ENCODE measurements at places on chromosomes 3 and 15.

- DNase-seq: no peak
Measured at GRCh38 chr15:52181938-52182780, 9.0 kb downstream of the GNB5 start.

GRCh38 chr15:37394402-37395099 is 294.2 kb upstream of the MEIS2 start:
- no peak for DNase-seq

- DNase-seq: no peak
Measured at GRCh38 chr3:13121553-13122001, 48.3 kb upstream of the IQSEC1 start.

DNA sequence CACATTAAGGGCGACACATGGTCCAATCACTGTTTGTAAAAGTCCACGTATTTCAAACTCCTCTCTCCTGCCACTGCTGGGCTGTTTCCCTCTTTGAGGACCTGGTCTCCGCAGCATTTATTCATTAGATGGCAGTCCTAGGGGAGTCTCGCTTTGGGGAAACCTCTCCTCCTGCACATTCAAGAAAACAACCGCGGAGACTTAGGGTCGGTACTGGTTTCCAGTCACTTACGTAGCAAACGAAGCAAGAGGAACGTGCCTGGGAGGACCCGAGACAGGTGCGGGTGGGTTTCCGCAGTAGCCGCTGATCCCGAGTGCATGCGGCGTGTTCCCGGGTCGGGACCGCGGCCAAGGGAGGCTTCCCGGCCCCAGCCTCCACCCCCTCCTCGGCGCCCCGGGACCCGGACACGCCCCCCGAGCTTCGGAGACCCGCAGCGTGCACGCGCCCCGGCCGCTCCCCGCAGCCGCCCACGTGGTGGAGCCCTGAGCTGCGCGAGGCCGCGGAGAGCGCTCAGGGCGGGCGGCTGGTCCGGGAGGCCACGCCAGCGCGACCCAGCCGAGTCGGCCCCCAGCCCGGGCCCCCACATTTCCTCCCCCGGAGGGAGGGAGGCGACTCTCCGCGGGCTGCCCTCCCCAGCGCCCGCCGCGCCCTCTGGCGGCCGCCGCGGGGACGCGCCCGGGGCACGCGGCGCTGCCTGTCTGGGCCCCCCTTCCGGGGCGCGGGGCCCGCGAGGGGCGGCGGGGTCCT is 1.1 kb upstream of the IGF1R start:
- DNase-seq: peak; percentile 60

GRCh38 chr15:90844696-90845095 is 23.7 kb upstream of the FURIN start:
- DNase-seq: no peak

DNA sequence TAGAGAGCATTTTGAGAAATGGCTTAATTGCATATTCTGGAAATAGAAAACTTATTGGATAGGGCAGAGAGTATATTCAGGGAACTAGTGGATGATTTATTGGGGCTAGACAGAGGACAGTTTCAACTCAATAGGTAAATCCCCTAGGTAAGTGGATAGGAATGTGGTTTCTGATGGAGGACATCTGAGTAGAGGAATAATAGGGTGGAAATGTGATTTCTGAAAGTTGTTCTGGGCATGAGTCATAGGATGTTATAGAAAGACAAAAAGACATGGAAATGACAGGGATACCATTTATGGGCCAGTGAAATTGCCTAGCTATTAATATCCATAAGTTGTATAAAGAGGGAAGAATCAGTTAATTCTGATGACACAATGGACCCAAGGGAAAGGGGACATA is 563.3 kb upstream of the GOLIM4 start:
- no peak for DNase-seq

DNA sequence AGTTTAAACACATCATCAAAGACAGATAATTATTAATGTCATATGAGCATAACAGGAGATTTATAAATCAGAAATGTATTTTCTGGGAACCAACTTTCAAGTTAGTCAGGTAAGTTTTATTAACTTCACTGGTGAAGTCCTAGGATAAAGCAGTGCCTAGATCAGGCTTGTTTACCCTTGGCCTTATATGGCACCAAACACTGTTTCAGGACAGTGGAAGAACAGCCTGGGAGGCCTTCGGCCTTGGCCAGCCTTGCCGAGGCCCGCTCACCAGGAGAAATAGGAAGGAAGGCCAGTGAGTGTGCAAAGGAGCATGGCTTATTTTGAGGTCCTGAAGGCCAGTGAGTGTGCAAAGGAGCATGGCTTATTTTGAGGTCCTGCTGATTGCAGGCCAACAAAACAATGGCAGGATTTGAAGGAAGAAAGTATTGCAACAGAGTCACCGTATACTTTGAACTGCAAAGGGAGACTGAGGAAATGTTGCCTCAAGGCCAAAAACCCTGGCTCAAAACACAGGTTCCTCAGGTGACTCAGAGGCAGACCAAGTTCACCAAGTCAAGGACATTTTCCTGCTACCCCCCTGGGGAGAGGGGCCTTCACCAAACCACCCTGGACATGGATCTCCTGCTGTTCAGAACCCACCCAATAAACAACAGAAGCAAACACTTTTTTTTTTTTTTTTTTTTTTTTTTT is 174.3 kb downstream of the TP63 start:
- DNase-seq: no peak

- peak; percentile 19 for DNase-seq
Measured at GRCh38 chr3:3015185-3016089, 94.7 kb downstream of the IL5RA start.

- DNase-seq: no peak
Measured at GRCh38 chr15:58590236-58590635, 158.4 kb downstream of the LIPC start.

DNA sequence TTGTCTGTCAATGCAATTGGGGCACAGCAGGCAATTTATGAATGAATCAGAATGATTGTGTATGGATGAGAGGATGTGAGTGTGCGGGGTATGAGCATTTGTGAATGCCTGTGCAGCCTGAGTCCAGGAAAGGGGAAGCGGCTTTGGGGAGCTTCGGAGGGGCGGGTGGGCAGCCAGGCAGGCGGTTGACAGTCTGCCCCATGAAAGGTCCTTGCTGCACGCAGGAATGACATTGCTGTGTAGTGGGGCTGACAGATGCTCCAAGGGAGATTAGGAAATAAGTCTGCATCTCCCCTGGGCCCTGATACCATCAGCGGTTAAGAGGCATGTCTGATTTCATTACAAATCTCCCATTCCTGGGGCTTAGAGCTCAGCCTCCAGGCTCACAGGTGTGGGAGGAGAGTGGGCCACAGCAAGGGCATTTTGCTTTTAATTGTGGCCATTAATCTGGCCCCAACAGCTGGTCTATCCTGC is 26.4 kb upstream of the TSPAN3 start:
- DNase-seq: no peak

DNA sequence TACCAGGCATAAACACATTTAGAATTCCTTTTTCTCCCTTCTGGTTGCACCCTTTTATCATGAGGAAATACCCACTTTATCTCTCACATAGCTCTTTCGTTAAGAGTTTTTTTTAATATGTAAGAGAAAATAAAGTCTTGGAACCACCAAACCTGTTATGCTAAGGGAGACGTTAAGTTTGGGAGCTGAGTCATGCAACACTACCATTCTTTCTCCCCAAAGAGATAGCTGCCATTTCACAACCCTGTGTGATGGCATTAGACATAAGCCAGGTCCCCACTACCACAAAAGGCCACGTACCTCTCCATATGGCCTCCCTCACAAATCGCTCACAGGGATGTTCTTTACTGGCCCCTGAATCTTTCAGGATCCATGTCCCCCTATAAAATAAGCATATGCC is 7.6 kb upstream of the NIPA1 start:
- DNase-seq: no peak

- no peak for DNase-seq
Measured at GRCh38 chr3:47581835-47582234, 3.2 kb upstream of the CSPG5 start.

DNA sequence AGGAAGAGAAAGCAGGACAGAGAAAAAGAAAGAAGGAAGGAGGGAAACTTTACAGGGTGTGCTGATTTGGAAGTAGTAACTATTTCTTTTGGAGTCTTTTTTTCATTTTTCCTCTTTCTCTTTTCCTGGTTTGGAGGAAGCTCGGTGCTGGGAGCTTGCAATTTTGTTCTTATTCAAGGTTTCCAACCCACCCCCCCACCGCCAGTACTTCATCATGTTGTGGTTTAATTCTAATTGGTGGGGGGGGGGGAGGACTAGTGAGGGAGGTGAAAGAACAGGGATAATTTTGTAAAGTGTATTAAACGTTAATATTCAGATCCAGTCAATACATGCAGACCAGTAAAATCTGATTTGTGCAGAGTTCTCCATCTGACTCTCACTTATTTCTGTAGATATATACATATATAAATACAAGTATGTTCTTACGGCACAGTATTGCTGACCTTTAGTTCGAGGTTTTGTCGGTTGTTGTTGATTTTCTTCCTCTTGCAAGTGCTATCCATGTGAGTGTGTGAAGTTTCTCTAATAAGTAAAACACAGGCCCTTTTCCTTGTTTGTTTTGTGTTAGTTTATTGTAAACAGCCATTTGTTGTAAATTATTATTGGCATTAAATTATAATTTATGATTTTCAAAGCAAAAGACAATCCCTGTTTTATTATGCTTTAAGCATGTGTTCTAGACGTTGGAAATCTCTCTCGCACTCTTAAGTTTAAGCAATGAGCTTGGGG is 9.3 kb downstream of the NR2F2 start:
- no peak for DNase-seq

GRCh38 chr3:138063416-138063815 is 52.0 kb downstream of the DZIP1L start:
- no peak for DNase-seq

DNA sequence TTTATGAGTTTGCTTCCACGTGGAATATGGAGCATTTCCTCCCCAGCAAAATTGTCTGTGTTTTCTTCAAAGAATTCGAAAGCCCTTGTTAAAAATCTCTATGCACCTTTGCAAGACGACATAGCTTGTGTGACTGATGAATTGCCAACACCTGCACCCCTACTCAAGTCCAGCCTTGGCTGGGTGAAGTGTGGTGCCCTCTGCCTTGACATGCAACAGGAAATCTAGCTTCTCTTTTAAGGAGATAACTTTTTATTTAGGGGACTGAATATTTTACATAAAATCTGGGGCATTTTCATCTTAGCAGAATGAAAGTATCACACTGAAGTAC is 647 bp downstream of the HMG20A start:
- no peak for DNase-seq

DNA sequence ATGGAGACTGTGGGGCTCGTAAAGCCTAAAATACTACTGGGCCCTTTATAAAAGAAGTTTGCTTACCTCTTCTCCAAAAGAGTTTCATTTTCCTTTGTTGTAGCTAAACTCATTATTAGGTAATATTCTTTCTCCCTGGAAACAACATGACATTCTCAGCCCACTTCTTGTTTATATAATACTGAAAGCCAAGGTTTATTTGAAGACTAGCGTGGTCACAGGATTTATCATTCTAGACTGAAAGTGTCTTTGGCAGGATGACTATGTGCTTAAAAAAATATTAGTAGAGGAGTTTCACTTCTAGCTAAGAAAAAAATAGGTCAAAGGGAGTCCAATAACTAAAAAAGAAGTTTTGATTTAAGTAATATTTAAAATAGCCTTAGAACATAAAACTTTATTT is 1085.2 kb upstream of the CADM2 start:
- no peak for DNase-seq

- DNase-seq: peak; percentile 76
Measured at GRCh38 chr15:48861813-48862431, 16.0 kb upstream of the EID1 start.

GRCh38 chr3:64023861-64024223 is 548 bp upstream of the PSMD6 start:
- no peak for DNase-seq

DNA sequence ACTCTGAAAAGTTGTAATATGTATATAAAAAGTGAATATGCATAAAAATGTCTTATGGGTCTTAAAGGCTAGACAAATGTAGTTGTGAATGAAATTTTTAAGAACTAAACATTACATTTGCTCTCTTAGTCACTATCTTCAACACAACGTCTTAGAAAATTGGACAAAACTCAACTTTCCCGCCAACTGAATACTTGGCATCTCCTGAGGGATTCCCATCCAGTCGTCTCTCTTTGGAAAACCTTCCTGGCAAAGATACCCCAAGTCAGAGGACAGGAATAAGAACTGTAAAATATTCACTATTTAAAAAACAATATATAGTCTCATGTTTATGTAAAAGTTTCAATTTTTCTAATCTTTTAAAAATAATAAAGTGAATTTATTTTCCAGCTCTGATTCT is 354.8 kb downstream of the GRM7 start:
- DNase-seq: no peak

- DNase-seq: no peak
Measured at GRCh38 chr3:71850654-71851053, 65.7 kb upstream of the PROK2 start.

DNA sequence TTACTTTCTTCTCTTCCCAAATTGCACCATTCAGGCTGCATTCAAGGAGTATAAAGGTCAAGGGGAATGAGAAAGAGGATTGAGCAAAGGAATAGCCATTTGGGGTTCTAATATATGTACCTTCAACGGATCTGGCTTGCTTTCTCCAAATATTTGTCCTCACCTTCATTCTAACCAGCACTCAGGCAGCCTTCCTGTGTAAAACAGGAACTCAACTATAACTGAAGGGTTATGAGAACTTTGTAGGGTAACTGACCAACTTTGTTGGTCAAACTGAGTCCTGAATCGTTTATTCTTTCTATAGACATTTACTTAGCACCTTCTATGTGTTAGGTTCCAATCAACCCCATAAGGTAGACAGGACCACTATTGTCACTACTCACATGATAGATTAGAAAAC is 5.1 kb upstream of the CPOX start:
- no peak for DNase-seq

- peak; percentile 71 for DNase-seq
Measured at GRCh38 chr3:194058189-194058571, 77.8 kb upstream of the HES1 start.

- DNase-seq: peak; percentile 46
Measured at GRCh38 chr3:184505076-184505878, 56.3 kb upstream of the EPHB3 start.

Data from fibroblast of skin of scalp (primary cell).